CD4-positive, alpha-beta T cell treated with Interleukin-4 for 4 hours (primary cell): ENCODE measurements at places on chromosomes 12 and 14.

DNA sequence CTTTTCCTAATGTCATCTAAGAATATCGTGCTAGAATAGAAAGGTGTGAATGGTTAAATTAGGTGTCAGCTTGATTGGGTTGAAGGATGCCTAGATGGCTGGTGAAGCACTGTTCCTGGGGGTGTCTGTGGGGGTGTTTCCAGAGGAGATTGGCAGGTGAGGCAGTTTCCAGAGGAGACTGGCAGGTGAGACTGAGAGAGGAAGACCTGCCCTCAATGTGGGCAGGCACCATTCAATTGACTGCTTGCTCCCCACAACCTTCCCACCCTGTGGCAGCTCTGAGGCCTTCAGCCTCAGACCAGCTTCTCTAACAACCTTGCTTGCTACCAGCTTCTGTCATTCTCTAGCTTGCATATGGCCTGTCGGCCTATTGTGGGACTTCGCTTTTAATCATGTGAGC is 9.2 kb downstream of the RNASE9 start:
- no peak for DNase-seq

DNA sequence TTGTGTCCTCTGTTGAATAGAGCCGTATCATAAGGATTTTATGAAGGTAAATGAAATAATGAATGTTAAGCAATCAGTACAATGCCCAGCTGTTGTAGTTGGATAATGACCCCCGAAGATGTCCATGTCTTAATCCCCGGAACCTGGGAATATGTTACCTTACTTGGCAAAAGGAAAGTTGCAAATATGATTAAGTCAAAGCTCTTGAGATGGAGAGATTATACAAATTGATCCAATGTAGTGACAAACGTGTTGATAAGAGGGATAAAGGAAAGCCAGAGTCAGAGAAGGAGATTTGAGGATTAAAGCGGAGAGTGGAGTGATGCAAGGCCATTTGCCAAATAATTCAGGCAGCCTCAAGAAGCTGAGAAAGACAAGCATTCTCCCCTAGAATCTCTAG is 19.2 kb upstream of the MGAT4C start:
- DNase-seq, result no peak

DNA sequence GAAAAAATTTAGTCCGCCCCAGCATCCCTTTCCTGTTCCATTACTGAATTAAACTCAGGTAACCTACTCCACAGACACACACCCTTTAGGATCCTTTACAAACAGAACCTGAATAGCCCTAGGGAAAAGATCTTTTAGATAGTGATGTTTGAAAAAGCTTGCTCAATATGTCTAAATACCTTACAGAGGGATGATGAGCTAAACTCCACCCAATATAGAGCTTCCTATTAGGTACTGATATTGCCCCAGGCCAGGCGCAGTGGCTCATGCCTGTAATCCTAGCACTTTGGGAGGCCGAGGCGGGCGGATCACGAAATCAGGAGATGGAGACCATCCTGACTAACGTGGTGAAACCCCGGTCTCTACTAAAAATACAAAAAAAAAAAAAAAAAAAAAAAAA is 50.1 kb downstream of the FERMT2 start:
- DNase-seq, result no peak

GRCh38 chr12:105773471-105773870 is 365.3 kb downstream of the NUAK1 start:
- no peak for DNase-seq

- DNase-seq, result no peak
These were observed 66.4 kb downstream of the PAWR start for GRCh38 chr12:79624378-79624777.

DNA sequence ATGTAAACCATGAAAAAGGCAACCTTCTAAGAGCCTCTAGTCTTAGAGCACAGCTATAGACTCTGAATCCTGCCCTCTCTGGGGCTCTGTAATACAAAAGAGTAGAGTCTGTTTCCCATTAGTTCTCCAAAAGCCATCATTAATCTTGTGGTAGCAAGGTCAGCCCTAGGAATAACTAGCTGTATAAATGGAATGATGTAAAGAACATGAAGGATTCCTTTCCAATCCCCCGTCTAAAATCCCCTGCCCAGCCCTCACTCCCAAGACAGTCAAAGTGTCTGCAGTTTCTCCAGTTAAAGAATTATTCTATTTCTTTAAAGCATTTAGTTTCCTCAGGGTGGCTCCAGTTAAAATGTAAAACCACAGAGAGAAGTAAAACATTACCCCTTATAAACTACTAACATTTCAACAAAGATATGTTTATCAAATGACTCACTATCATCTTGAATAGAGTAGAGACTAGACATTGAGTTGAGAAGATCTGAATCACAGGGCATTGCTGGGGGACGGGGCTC is 104.2 kb downstream of the ST8SIA1 start:
- no peak for DNase-seq

DNA sequence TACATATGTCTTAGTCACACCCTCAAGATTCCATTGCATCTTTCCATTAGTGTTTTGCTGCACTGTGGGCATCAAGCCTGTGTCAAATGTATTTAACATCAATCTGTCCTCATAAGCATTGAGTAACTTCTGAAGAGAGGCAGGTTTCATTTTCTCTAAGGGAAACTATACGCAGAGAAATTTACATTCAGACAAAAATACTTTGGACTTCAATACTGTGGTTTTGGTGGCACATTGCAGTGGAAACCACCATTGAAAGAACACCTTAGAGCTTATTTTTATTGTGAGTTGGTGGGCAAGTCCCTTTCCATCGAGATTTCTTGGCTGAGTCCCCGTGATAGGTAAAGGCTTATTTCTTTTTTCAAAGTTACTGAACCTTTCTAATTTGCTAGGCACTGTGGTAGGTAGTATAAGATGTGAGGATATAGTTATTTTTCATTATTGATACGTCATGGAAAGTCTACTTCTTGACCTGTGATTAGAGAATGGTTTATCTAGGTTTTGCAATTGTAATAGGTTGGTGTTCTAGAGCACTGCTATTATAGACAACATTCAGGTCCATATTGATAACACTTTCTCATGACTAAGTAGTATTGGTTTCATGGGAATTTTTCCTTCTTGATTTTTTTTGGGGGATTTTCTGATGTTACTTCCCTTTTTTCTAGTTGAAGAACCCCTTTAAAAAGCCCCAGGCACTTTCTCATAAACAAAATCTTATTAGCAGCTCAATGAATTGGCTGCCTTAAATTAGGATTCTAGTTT is 81.9 kb downstream of the CFAP54 start:
- no peak for DNase-seq

DNA sequence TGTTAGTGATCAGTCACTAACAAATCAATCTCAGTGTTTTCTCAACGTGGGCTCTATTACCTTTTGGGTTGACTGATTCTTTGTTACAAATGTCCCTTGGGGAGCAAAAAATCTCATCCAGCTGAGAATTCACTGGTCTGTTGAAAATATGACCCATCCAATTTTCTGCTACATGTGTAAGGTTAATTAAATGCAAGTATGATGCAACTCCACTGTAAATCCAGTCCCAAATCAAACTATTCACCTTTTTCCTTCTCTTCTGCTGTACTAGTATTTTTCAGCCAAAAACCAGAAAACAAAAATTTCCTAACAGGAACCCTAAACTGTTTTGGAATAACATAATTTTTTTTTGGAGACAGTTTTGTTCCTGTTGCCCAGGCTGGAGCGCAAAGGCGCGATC is 2.2 kb downstream of the ERH start:
- DNase-seq, result no peak

DNA sequence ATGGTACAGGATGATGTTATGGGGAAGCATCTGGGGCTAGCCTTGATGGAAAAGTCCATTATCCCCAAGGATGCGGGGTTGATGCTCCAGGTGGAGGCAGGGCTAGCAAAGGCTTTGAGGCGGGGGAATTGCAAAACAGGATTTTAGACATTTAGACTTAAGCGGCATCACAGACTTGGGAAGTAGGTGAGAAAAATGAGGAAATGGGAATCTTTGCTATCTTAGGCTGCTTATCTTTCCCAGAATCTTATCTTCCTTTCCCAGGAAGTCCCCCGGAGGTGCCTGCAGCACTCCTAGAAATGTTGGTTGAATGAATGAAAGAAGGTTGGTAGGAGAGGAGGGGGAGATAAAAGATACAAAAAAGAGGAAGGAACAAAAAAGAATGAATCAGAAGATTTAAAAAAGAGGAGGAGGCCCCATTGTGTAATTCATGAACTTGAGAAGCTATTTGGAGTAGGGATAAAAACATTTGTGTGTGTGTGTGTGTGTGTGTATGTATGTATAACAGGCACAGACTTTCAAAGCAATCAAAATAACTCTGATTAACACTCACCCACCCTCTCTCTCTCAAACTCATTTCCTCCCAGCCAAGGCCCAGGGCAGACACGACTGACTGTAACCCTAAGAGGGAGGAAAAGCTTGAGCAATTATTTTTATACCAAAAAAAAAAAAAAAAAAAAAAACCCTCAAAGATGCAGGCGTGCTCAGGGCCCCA is 62.5 kb upstream of the TBX3 start:
- no peak for DNase-seq

DNA sequence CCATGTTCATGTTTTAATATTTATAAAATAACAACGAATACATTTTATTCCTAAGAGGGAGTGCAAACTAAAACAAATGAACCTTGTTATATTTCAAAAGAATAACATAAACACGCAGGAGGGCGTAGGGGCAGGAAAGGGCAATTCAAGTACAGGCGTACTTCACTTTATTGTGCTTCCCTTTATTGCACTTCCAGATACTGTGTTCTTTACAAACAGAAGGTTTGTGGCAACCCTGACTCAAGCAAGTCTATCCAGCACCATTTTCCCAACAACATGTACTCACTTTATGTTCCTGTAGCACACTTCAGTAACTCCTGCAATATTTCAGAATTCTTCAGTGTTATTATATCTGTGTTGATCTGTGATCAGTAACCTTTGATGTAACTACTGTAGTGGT is 84.6 kb upstream of the PLEKHA5 start:
- DNase-seq, result no peak

DNA sequence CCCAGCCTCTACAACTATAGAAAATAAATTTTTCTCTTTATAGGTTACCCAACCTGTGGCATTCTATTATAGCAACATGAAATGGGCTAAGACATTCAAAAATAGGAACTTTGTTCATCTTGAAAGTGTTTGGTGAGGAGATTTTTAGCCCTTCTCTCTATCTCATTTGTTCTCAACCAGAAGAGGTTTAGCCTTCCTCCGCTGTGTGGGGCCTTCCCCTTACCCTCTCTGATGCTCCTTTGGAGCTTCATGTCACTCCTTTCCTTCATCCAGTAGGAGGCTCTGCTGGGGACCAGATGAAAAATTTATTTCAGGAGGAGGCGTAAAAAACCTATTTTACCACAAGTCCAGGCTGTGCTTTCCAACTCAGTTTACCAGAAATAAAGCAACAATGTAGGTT is 94.1 kb downstream of the RTN1 start:
- DNase-seq, result no peak

- DNase-seq, result no peak
These were observed 187.4 kb upstream of the PRMT8 start for GRCh38 chr12:3303410-3304136.

GRCh38 chr12:6684609-6685008 is 4.6 kb downstream of the ZNF384 start:
- DNase-seq, result peak; percentile 66

- DNase-seq, result no peak
These were observed 90.4 kb downstream of the ARMH4 start for GRCh38 chr14:58061581-58061980.

GRCh38 chr14:32940066-32940651 is 1.5 kb downstream of the NPAS3 start:
- no peak for DNase-seq

GRCh38 chr14:50230701-50231474 is 490 bp downstream of the SOS2 start:
- peak; percentile 76 for DNase-seq

GRCh38 chr12:10210225-10210624 is 2.5 kb upstream of the GABARAPL1 start:
- DNase-seq, result no peak

DNA sequence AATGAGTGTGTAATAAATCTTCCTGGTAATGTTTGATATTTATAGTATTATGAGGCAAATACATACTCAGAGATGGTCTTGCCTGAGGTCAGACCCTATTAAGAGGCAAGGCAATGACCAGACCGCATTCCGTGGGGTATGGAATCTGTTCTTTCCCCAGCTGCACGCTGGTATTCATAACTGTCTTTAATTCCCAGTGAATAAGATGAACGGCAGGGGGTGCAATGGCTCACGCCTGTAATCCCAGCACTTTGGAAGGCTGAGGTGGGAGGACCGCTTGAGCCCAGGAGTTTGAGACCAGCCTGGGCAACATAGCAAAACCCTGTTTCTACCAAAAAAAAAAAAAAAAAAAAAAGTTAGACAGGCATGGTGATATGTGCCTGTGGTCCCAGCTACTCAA is 44.6 kb downstream of the ERO1A start:
- no peak for DNase-seq

DNA sequence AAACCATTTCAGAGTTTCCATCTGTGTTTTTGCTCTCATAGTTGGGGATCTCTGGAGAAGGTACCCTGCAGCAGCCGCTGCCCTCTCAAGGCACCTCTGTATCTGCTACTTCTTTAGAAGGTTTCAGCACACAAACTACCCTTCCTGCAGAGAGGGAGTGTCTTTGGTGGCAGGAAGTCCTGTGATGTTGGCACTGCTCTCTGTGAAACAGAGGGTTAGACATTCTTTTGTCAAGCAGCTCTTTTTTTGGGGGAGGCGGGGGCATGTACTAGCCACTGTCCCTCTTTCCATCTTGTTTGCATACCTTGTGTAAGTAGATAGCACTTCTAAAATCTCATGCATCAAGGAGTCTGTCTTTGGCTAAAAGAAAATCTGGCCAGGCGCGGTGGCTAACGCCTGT is 352.6 kb downstream of the BMP4 start:
- DNase-seq, result no peak

DNA sequence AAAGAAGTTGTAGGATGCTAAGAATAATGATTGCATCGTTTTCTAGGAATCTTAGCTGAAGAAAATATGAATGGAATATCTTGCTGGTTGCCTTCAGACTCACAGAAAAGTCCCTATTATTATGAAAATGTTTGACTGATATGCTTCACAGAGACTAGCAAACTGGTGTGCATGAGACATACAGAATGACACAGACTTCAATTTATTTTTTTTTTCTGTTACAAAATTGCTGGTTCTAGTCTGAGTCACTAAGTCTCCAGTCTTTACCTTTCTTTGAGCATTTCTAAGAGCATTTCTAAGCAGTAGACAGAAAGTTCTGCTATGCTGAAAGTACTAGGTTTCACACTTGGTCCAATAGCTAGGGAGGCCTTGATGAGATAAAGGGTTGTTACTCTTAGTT is 377.6 kb upstream of the ATP2B1 start:
- no peak for DNase-seq

DNA sequence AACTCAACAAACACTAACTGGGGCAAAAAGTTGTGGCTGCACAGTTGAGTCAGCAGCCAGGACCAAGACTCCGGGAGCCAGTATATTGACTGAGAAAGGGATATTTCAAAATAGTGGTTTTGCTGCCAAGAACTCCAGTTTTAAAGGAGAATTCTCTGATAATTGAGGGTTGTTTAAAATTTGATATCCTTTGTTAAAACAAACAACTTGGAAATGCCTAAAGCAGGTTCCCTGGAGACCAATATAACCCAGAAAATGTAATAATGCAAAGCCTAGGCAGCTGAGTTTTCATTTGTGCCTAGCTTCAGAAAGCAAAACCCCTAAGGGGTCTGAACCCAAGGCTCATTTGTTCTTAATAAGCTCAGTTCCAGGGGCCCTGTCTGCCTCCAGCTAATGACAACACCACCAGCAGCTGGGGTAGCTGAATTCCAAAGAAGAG is 311.7 kb upstream of the CCDC196 start:
- no peak for DNase-seq

- no peak for DNase-seq
These were observed 435 bp downstream of the FOXM1 start for GRCh38 chr12:2876431-2877046.
